Activated T-helper 1 cell treated with anti-CD3 and anti-CD28 coated beads, Interleukin-12 subunit alpha, Interleukin-12 subunit beta, Interleukin-2, Interleukin-4 antibody, amounts not matched to agents 30 ng/mL and 10 ng/mL and 1 ng/mL, durations not matched to agents 14 hours and 24 hours and 36 hours (primary cell): ENCODE measurements at places on chromosomes 16 and 17. TPM values are rescaled to one million over a fixed set of nuclear protein-coding genes. Genes with fewer than 3 reads are reported as not detected.

The STH gene
- not detected in 2 replicates for total RNA-seq

The TBX2 gene
- total RNA-seq: not detected in 2 replicates

The NHERF2 gene
- 2.2 and 2.5 TPM in 2 replicates for total RNA-seq

The PTX4 gene
- 0.20 TPM in 1 of 2 replicates, not detected in the other for total RNA-seq

The SLC47A1 gene
- total RNA-seq: 0.26 and 0.44 TPM in 2 replicates

The TMEM238L gene
- total RNA-seq: not detected in 2 replicates

The KRT12 gene
- total RNA-seq: not detected in 2 replicates

The JUP gene
- 0.12 and 0.39 TPM in 2 replicates for total RNA-seq
